KBM-7 (cell line): ENCODE measurements at places on chromosomes 3 and 15.

DNA sequence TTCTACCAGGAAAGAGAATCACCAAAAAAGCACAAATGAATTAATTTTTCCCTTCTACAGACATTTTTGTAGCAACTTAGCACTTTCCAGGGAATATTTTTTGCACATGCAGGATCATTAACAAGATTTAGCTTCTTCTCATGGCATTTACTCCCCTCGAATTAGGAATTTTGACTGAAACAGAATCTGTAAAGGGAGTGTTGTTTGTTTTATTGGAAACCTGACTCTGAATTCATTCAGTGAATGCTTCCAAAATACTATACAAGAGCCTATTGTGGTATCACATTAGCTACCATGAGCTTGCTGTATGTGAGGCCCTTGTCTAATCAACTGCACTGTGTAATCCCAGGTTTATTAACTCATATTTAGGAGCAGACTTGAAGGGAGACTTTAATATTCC, 130.4 kb upstream of the ATP10A start:
- DNase-seq, result no peak

GRCh38 chr3:57080171-57080570, 19.7 kb downstream of the SPATA12 start:
- DNase-seq, result no peak

DNA sequence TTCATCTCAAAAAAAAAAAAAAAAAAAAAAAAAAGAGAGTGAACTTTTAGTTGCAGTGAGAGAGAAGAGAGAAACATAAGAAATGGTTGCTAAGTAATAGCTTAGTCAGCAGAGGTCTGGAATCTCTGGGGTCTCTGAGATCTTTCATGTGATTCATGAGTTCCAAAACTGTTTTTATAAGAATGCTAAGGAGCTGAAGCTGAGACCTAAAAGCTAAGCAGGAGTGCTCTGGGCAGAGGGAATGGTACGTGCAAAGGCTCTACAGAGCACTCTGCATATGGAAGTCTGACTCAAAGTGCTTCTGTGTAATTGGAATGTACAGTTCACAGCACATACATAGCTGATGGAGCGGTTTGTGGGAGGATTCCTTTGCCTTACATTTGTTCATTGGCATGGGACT, 66.3 kb upstream of the LRIG1 start:
- DNase-seq, result no peak

DNA sequence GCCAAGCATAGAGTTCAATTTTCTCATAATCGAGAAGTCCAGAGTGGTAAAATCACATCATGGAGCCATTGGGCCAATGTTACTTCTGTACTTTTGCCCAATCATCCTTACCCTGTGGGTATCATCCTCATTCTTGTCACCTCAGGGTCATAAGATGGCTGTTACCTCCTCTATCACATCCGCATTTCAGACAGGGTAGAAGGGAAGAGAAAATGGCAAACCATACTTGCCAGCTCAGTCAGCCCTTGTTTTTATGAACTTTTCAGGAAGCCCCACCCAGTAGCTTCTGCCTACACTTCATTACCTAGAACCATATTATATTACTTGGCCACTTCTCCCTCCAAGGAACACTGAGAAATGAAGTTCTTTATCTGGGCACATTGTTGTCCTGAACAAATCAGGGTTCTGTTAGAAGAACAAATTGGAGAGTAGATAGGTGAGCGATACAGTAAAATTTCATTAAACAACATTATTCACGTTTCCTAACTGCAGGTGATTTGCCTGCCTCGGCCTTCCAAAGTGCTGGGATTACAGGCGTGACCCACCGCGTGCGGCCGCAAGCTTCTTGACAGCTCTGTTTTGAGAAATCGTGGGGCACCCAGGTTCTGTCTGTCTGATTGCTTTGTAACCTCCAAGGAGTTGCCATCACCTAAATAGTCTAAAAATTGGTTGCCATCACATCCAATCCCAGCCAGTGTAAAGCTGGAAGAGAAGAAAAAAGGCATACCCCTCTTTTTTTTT, 34.5 kb upstream of the RPN1 start:
- DNase-seq, result no peak

DNA sequence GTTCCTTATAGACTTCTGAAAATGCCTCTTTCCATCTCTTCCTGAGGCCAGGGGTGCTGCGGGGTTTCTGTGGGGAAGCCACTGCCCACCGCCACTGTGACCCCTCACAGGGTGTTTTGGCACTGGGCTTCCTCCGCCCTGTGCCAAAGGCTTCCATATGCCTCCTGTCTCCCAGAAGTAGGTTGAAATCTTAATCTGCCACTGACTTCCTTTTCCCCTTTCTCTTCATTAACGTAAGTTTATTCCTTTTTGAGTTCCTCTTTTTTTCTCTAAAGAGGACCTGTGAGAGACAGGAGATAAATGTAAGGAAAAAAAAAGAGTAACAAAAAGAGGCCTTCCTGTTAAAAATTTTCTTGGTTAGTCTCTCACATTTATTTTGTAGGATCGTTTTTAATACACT, 220.5 kb downstream of the CTNNB1 start:
- peak; percentile 77 for DNase-seq

DNA sequence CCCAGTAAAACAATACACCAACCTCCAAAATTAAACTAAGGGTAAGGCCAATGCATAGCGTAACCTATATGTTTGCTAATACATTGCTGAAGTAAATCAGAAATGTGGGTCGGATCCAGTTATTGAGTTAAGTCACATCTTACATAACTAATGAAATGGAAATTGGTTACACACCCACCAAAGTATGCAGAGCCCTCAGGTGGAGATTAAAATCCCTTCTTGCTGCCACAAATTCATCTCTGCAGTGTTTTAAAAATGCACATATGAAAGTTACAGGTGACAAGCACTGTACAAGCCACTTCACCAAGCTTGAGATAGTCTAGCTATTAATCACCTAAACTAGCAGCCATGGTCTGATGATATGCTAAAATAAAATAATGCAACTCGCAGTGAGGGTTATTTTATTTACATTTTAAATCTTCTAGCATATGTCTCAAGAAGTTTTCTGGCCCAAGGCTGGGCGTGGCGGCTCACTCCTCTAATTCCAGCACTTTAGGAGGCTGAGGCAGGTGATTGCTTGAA, 130.6 kb downstream of the AQP9 start:
- no peak for DNase-seq

DNA sequence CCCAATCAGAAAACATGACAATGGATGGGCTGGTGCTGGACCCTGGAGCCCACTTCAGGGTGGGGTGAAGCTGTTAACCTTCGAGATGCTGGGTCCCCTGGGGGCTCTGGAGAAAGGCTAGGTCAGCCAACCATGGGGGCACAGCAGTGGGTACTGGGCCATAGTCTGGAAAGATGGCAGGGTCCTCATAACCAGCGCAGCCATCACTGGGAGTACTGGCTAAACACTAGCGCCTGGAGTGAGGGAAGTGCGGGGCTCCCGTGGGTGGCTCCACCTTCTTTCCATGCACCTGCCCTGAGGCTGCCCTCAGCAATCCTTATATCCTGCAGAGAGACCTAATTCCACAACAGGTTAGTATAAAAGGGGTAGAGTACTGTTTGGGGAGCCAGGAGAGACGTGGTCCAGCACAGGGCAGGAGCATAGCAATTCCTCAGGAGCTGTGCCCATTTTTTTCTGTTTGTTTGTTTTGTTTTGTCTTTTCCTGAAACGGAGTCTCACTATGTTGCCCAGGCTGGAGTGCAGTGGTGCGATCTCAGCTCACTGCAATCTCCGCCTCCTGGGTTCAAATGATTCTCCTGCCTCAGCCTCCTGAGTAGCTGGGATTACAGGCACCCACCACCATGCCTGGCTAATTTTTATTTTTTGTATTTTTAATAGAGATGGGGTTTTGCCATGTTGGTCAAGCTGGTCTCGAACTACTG, 122.6 kb upstream of the MEF2A start:
- no peak for DNase-seq

- DNase-seq, result no peak
Measured at GRCh38 chr3:188631291-188632010, 477.5 kb downstream of the LPP start.

DNA sequence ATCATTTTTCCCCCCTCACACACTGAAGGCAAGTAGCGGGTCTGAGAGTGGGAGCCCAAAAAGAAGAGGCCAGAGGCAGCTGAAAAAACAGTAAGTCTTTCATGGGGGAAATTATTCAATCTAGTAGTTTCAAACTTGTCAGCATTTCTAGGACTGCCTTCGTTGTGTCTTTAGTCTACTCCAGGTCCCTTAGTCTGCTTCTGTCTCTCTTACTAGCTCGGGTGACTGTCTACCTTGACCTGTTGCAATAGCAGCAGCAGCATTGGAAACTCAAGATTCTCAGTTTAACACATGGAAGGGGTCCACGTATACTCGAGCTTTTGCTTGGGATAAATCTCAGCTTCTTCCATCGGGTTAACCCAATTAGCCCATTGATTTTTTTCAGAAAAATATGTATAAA, 28.9 kb downstream of the CHD2 start:
- DNase-seq, result no peak
